Substantia nigra (tissue), 51 donors: ENCODE measurements at places on chromosomes 6 and 20.

GRCh38 chr6:122223251-122223650, 176.2 kb upstream of the HSF2 start:
- DNase-seq = no peak

DNA sequence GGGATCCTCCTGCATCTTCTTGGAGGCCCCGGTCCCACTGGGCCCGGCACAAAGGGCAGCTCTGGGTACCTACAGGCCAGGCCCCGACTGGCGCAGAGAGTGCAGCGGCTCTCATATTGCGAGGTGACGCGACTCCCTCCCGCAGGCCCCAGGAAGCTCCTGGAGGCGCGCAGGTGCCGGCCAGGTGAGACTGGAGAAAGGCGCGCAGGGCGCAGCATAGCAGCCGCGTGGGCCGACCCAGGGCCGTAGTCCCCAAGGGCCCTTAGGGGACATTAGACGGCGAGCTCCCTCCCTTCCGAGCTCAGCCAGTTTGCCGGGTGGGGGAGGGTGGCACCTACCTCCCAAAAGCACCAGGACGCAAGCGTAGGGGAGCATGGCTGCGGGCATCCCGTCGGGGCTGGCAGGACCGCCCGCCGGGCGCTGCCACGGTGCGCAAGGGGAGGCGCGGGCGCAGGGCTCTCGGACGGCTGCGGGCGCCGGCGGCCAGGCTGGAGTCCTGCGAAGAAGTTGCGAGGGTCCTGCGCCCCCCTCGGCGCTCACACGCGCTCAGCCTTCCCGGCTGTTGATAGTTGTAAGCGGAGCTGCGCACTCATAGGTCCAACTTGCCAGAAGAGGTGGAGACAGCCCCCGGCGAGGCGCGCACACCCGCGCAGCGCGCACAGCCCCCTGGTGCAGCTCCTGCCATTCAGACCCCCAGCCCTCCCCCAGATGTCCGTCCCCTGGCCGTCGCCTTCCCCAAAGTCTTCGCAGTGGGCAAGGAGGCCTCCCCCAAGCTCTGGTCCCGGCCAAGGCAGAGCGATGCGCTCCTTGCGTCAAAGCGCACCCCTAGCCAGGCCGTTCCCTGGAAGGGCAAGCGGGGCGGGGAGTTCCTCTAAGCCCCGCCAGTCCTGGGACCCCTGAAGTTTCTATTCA, 622 bp downstream of the APCDD1L start:
- DNase-seq = no peak

DNA sequence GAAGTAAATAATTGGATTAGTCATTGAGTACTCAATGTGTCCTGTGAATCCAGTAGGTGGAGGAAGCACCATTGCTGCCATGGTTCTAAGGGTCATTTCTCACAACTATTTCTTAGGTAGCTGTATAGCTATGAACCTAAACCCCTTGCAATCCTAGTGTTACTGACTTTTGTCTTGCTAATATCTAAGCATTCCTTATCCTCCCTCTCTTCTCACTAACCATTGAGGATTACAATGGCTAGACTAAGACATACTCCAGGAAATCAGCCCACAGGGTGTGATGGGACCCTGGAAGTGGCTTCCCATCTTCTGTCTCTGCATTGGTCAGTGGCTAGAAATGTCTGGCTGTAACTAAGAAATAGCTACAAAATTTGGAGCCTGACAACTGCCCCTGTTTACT, 27.3 kb upstream of the FOXA2 start:
- no peak for DNase-seq

GRCh38 chr20:53941680-53942471, 128.5 kb downstream of the BCAS1 start:
- no peak for DNase-seq

- no peak for DNase-seq
These were observed 1.9 kb upstream of the SFT2D1 start for GRCh38 chr6:166344240-166344639.

DNA sequence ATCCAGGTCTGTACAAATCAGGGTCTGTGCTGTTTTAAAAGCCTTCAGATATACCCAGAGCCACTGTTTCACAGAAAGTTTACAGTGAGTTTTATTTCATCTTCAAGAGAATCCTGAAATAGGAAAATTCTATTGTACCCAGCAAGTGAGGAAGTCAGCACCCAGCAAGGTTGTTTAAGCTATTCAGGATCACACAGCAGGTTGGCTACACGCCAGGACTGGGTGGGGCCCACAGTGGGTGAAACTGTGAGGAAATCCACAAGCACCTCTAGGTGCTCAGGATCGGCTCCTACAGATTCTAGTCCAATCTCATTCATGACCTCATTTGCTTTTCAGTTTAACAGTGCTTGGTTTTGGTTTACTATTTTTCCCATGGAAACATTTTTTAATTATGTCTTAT, 128.9 kb downstream of the SYNDIG1 start:
- no peak for DNase-seq

- DNase-seq = no peak
These were observed 407.3 kb upstream of the FLRT3 start for GRCh38 chr20:14744723-14745122.

DNA sequence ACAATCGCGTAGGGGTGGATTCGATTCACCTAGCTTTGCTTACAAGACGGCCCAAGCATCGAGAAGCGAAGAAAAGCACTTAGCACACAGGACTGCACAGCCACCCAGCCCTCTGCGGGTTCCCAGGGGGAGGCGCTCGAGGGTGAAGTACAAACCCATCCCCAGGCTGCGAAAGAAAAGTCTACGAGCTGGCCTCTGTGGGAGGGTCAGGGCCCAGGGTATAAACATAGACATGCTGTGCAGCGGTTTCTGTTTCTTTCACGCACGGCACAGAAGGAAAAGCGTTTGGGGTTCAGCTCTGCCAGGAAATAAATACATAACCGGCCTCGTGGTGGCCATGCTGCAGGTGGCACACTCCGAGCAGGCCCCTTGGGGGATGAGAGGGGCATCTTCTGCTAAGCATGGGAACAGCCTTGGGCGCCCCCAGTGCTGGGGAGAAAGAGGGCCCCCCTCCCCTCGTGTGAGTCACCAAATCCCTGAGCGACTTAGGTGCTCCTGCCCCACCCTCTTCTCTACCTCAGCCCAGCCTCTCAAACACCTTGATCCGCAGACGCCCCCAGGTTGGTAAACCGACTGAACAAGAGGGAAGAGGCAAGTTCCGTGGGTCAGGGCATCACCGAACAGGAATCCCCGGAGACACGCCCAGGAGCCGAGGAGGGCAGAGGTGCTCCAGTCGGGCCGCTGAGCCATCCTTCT, 91.6 kb upstream of the RIPOR2 start:
- no peak for DNase-seq

DNA sequence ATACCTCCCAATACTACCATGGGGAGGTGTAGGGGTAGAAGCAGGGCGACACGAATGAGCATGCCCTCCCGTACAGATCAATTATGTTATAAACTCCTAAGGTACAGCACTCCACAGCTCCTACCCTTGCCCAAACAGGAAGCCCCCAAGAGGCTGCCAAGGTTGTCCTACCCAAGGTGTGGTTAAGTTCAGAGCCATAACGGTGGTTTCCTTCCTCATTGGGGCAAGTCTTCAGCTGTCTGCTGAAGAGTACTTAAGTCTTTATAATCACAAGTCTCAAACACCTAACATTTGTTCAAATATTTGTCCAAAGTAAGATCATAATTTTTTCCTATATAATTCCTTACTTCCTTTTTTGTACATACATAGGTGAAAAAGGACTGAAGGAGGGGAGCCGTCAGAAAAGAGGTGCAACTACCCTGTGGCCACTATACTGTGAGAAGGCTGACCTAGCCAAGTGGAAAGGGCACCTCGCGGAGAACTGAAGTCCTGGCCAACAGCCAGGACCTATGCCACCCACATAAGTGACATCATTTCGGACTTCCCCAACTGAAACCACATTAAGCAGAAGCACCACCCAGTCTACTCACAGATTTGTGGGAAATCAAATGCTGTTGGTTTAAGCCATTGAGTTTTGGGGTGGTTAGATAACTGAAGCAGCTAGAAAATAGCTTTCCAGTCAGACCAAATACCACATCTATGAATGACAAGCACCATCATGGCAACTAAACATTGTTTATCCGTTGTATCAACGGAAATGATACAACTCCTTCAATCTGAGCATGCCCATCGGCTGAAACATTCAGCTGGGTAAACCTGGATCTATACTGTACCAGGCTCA, 2.9 kb upstream of the RAB22A start:
- DNase-seq = no peak

DNA sequence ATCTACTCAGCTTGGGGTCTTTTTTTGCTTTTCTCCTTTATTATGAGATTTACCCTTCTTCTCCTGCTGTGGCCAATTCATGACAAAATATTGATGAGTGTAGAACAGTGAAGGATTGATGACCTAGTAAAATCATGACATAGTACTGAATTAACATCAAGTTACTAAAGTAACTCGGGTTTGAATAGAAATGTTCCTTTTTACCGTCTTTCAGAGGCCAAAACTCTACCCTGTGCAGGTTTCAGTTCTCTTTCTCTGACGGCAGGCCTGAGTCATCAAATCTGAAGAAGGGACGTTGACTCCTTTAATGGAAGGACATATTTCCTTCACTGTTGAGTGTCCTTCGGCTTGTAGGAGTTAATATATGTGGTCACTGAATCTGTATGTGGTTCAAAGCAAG, 80.7 kb downstream of the RREB1 start:
- no peak for DNase-seq

- no peak for DNase-seq
These were observed 55.3 kb downstream of the DLL1 start for GRCh38 chr6:170235391-170236125.

- no peak for DNase-seq
These were observed 66.5 kb downstream of the MRPL14 start for GRCh38 chr6:44060612-44061374.

DNA sequence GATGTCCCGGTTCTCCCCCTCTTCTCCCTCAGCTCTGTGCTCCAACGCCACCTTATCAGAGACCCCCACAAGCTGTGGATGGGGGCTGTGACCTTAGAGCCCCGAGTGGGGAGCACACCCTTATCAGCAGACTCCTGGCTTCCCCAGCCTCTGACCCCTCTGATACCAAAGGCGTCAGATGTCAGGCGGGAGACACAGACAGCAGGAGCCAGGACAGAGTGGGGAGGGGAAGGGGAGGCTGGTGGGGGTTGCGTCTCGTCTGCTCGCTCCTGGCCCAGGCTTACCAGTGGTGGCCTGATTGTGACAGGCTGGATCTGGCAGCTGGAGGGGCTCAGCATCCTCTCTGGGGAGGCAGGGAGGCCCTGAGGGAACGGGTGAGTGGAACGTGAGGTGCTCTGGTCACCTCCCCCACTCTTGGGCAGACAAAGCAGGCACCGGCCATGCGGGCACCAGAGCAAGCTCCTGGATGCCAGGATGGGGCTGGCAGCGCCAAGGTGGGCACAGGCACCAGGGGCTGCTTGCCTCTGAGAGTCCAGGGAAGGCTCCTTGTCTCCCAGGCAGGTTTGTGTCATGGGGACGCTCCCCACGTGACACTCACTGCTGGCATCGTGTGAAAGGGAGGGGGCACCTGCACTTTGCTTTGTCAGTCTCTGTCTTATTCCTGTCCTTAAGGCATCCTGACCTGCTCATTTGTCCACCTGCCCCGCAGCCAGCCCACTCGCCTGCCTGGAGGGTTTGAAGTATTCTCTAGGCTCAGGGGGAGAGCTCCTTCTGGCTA, 27.8 kb upstream of the GATA5 start:
- no peak for DNase-seq

DNA sequence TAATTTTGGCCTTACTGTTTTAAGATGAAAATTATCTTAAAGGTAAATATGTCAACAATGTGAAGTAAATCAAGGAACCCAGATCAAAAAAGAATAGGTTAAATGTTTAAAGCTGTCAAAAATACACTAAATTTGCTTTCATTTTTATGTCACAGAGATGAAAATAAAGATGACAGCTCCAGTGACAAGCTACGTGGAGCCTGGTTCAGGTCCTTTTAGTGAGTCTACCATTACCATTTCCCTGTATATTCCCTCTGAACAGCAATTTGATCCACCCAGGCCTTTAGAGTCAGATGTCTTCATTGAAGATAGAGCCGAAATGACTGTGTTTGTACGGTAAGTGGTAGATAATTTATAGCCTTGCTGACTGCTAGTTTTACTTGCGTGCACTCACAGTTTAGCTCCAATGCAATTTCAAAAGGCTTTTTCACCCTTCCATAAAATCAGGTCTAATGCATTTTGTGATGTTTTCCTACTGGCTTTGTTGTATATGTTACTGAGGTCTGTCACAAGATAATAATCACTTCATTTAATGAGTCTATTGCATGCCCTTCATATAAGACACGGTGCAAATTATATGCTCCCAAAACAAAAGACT, 1.9 kb downstream of the HEBP2 start:
- DNase-seq = no peak

DNA sequence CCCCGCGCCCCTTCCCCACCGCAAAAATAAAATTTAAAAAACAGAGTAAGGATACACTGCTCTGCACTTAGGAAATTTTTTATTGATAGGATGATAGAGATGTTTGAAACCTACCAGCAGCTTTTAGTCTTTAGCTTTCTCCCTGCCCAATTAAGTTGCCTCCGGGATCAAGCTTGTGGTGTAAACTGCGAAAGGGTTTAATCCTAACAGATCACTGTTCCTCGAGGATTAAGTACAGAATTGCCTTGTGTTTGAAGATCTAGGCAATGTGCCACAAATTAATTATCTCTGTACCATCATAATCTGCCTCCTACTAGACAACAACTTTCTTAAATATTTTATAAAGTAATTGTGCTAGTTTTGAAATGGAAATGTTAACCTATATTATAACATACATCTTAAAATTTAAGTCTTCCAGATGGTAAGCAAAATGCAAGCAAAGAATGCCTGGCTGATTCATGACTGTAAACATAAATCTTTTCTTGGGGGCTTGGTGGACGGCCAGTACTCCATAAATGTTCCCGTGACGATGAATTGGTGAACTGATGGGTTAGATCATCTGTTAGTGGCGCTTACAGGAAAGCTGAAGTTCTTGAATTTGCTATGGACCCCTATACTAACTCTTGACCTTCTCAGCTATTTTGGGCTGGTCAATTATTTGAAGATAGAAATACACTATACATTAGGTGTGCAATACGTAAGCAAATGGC, 58.0 kb upstream of the ARHGAP18 start:
- DNase-seq = no peak

GRCh38 chr20:34615477-34615876, 57.0 kb downstream of the MAP1LC3A start:
- no peak for DNase-seq

DNA sequence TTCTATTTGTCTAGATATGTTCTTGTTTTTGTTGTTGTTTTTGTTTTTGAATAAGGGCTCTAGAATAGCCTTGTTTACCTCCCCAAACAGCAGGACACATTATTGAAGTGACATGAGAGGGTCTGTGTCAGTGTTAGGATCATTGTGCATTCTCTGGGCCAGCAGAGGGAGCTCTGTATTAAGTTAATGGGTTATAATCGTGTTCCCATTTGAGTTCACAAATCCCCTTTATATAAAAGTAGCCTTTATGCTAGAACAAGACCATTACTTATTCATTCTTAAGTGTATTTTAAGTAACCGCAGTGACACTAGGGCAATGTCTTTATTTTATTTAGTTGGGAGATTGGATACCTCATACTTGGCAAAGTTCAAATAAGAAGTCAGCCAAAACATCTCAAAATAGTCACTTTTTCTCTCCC, 44.8 kb downstream of the STK4 start:
- DNase-seq = peak; percentile 10

- DNase-seq = no peak
These were observed 98.3 kb downstream of the MACROD2 start for GRCh38 chr20:14093652-14094051.

GRCh38 chr6:106490030-106490429, 129.5 kb downstream of the CRYBG1 start:
- DNase-seq = no peak

- no peak for DNase-seq
These were observed 135.4 kb downstream of the JPH2 start for GRCh38 chr20:44051661-44052000.
